Ecto neural progenitor cell (in vitro differentiated cells): ENCODE measurements at places on chromosomes 5 and 9.

- no peak for DNase-seq
These were observed 477.6 kb downstream of the ZSWIM6 start for GRCh38 chr5:61809651-61810050.

DNA sequence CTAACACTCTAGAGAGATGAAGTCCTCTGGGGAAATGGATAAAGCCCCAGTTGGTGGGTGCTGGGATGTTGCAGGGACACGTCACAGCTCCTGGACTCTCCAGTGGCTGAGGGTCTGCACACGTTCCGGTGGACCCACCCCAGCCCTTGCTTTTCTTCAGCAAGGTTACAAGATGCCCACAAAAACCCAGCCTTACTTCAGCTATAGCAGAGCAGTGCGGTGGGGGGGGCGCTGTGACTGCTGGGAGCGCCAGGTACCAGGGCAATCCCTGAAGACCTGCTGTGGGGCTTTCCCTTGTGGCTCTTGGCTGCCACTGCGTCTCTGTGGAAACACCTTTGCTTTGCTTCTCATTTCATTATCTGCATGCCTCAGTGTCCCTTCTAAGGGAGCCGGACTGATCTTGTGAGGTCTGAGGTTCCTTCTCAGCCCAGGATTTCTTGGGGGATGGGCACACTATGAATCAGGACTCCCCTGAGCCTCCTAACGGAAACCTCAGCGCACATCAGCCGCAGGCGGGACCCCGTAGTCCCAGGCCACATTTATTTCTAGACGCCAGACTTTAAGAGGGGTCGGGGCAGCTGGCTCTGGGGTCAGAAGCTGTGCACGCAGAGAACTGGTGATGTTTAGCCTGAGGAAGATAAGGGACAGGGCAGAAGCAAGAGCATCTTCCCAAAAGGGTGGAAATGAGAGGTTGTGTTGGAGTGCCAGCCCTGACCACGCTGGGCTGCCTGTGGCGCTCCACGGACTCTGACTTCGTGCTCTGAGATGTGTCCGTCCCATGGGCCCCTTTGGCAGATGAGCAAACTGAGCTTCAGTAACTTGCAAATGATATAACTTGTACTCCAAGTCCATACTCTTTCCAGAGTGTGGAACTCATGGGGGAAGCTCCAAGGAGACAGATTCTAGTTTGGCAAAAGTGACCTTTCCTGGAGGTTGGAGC is 106.8 kb downstream of the WNK2 start:
- peak; percentile 46 for DNase-seq

DNA sequence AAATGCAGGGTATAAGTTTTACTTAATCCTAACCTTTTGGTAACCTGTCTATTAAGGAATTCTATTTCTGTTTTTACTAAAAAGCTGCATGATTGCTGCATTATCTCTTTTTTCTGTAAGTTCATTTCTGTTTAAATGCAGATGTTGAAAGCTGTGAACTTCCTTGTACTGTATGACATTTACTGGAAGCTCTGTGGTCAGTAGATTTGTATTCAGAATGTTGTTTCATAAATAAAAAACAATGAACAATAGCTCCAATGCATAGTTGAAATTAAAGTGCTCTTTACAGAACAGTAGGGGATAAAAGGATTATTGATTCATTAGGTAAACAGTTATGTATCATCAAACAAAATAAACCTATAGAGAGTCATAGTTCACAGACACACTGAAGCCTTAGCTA is 46.5 kb upstream of the FKTN start:
- no peak for DNase-seq

DNA sequence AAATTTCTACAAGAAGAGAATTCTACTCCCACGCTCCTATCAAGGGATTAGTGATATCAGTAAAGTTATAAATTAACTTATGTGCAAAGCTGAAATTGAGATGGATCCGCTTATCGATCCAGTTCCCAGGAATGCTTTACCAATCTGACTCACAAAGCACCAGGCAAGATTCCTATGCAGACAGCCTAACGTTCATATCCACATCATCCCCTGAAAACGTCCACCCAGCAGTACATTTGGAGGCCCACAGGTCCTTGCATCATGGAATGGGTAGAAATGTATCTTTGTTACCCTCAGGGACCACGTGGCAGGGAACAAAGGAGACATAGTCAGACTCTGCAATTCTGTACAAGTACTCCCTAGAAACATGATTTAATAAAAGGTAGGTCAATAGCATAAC is 147.4 kb downstream of the ESM1 start:
- no peak for DNase-seq

- DNase-seq, result no peak
These were observed 187.0 kb upstream of the KCNN2 start for GRCh38 chr5:114174837-114175236.
